ENCODE measurements at places on chromosomes 6 and 20. TPM values are rescaled to one million over a fixed set of nuclear protein-coding genes. Genes with fewer than 3 reads are reported as not detected.

The LY6G6D gene
- polyA plus RNA-seq: not detected

The HDGFL1 gene
- not detected for polyA plus RNA-seq

The CALHM5 gene
- not detected for polyA plus RNA-seq

The GGTLC1 gene
- polyA plus RNA-seq: not detected

The GDAP1L1 gene
- polyA plus RNA-seq: not detected

The SIRT5 gene
- polyA plus RNA-seq: 13.6 TPM
